Stimulated activated CD4-positive, alpha-beta T cell treated with anti-CD3 and anti-CD28 coated beads, Interleukin-1b, Interleukin-23, amount 100 ng/mL, for 4 hours (primary cell): ENCODE measurements at places on chromosomes 2 and 18.

DNA sequence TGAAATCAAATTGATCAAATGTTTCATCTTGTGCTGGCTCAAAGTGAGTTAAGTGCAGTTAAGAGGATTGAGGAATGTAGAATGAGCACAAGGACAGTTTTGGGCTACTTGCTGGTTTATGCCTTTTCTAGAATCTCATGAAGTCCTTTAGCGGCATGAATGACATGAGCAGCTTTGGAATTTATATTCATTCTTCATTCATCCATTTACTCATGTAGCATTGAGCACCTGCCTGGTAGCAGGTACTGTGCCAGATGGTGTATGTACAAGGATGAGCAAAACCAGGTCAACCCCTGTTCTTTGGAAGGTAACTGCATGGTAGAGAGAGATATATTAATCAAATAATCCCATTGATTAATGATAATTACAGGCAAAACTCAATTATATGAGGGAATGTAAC lies 1.2 kb downstream of the ICOS start:
- no peak for DNase-seq

DNA sequence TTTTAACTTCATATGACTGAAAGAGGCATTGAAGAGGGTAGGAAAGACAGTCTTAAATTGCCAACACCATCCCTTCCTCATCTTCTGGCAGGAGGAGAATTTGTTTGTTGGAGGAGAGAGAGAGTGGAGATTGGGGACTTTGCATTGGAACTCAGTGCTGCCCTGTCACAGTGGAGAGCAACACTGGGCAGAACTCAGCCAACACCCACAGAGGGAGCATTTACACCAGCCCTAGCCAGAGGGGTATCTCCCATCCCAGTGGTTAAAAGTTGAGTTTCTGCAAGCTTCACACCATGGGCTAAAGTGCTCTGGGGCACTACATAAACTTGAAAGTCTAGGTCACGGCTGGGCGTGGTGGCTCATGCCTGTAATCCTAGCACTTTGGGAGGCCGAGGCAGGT lies 174.1 kb downstream of the ANKRD30B start:
- no peak for DNase-seq

DNA sequence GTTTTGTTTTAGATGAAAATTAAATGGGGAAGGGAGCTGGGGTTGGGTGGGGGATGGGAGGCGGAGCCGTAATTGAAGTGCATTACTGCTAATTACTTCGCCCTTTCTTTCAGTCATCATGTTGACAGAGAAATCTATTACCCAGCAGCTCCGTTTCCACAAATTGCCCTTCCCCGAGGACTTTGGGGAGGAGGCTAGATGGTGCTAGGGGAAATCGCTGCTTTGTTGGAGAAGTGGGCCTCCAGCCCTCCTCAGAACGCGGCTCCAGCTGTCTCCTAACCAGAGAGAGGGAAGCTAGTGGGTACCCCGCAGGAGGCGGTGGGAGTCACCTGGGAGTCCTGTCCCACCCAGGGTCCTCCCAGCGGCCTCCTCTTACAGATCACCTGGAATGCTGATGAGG lies 130.9 kb upstream of the MYCN start:
- no peak for DNase-seq

- DNase-seq = no peak
Observed at GRCh38 chr2:147222506-147222905, 622.3 kb upstream of the ACVR2A start.

GRCh38 chr18:61295153-61295552 lies 38.1 kb upstream of the CDH20 start:
- DNase-seq = no peak

- DNase-seq = no peak
Observed at GRCh38 chr18:29169599-29169998, 992.7 kb upstream of the CDH2 start.

GRCh38 chr2:4973973-4974372 lies 718.2 kb upstream of the SOX11 start:
- no peak for DNase-seq

- DNase-seq = no peak
Observed at GRCh38 chr2:173922760-173923159, 42.4 kb downstream of the SP3 start.
